Psoas muscle (tissue), 8 donors: ENCODE measurements at places on chromosomes 3 and 15. TPM values are rescaled to one million over a fixed set of nuclear protein-coding genes. Genes with fewer than 3 reads are reported as not detected.

GRCh38 chr3:153591561-153592245, 429.7 kb downstream of the RAP2B start:
- no peaks in the 10 kb centered on the region for H3K27me3 ChIP-seq
- H3K27ac ChIP-seq, result no peak overlapping the region
- no peaks in the 10 kb centered on the region for H3K4me1 ChIP-seq
- H3K36me3 ChIP-seq, result no peaks in the 10 kb centered on the region
- no peak overlapping the region for H3K4me3 ChIP-seq

GRCh38 chr15:26352406-26352805, 420.5 kb downstream of the GABRB3 start:
- no peaks in the 10 kb centered on the region for H3K4me1 ChIP-seq
- no peak overlapping the region for H3K4me3 ChIP-seq
- H3K27me3 ChIP-seq, result no peaks in the 10 kb centered on the region
- H3K27ac ChIP-seq, result no peak overlapping the region

- no peak overlapping the region for H3K27ac ChIP-seq
- H3K36me3 ChIP-seq, result peaks cover 60% of the 10 kb centered on the region
- H3K4me3 ChIP-seq, result no peak overlapping the region
- peaks cover 13% of the 10 kb centered on the region for H3K4me1 ChIP-seq
Observed at GRCh38 chr3:141444586-141445285, 42.1 kb upstream of the RASA2 start.

DNA sequence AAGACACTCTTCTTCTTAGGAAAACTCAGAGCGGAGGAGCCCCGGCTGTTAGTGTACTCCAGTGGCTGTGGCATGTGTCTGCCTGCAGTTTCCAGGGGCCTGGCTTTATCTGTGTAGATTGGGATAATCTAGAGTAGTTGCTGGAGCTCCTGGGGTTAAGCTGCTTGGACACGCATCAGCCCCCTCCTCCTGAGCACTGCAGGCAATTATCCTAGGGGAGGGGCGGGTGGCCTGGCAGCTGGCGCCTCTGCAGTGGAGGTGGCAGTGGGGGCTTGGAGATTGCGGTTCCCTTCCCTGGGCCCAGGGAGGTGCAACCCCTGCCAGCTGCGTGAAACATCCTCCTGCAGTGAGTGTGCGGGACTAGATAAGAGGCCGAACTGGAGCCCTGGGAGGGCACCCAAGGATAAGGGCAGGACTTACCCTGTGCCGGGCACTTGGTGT, 68.2 kb downstream of the EFCAB12 start:
- H3K4me1 ChIP-seq, result no peaks in the 10 kb centered on the region
- H3K36me3 ChIP-seq, result no peaks in the 10 kb centered on the region
- no peak overlapping the region for H3K27ac ChIP-seq
- no peaks in the 10 kb centered on the region for H3K27me3 ChIP-seq
- DNase-seq, result no peak

The MESP2 gene
- not detected for total RNA-seq

DNA sequence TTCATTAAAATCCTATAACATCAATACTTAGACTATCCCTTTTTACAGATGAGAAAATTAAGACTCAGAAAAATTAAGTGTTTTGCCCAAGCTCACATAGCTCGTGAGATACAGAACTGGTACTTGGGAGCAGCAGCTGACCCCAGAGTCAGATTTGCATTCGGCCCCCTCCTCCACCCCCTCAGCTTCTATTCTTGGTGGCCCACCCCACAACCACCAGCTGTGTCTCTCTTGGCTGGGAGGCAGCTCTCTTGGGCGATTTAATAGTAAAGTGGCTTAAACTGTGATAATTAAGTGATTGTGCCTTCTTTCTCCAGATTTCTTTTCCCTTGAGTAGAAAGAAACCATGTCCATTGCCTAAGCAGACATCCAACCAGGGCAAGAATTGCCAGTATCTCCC, 203.6 kb upstream of the PDZRN3 start:
- no peaks in the 10 kb centered on the region for H3K27me3 ChIP-seq
- no peak for DNase-seq
- no peak overlapping the region for H3K4me3 ChIP-seq
- peaks cover 25% of the 10 kb centered on the region for H3K4me1 ChIP-seq
- no peaks in the 10 kb centered on the region for H3K36me3 ChIP-seq
- peak overlapping the region; percentile 70 for H3K27ac ChIP-seq

The ADGRG7 gene
- total RNA-seq, result not detected

- no peak for DNase-seq
- no peak overlapping the region for H3K4me3 ChIP-seq
- no peak overlapping the region for H3K27ac ChIP-seq
- no peaks in the 10 kb centered on the region for H3K4me1 ChIP-seq
Observed at GRCh38 chr15:27885201-27885600, 213.9 kb downstream of the OCA2 start.

GRCh38 chr3:71101626-71102025, 481.9 kb downstream of the FOXP1 start:
- DNase-seq, result no peak
- no peaks in the 10 kb centered on the region for H3K27me3 ChIP-seq
- H3K27ac ChIP-seq, result no peak overlapping the region

- H3K4me1 ChIP-seq, result peaks cover 15% of the 10 kb centered on the region
- peak overlapping the region; percentile 98 for H3K4me3 ChIP-seq
- no peaks in the 10 kb centered on the region for H3K36me3 ChIP-seq
- peak; percentile 57 for DNase-seq
- peak overlapping the region; percentile 84 for H3K27ac ChIP-seq
Observed at GRCh38 chr15:75578173-75578947, 755 bp downstream of the PTPN9 start.

The KNG1 gene
- not detected for total RNA-seq

DNA sequence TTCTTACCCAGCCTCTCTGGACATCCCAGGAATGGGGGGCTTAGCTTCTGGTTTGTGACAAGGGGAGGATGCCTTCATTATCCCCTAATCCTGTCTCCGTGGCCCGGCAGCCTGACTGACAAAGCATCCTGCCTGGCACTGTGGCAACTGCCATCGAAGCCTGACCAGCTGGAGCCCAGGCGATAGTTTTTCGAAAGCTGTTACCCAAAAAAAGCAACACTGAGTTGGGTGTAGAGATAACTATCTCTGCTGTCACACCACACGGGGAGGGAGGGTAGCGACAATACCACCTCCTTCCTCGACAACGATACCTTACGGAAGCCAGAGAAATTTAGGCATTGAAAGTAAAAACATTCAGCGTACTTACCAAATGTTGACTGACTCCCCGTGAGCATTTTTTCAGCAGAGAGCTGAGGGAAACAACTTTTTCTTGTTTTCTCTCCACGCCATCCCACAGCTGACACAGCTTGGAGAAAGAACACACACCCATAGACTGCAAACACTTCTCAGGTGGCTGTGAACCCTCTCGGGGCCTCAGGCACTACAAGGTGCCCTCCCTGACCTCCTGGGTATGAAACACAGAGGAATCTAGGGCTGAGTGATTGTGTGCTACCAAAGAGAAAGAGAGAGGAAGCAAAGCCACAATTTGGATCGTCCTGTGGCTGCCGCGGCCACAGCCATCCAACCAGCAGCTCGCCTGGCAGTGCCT, 361.9 kb upstream of the ICE2 start:
- no peaks in the 10 kb centered on the region for H3K27me3 ChIP-seq
- DNase-seq, result no peak
- no peaks in the 10 kb centered on the region for H3K36me3 ChIP-seq

DNA sequence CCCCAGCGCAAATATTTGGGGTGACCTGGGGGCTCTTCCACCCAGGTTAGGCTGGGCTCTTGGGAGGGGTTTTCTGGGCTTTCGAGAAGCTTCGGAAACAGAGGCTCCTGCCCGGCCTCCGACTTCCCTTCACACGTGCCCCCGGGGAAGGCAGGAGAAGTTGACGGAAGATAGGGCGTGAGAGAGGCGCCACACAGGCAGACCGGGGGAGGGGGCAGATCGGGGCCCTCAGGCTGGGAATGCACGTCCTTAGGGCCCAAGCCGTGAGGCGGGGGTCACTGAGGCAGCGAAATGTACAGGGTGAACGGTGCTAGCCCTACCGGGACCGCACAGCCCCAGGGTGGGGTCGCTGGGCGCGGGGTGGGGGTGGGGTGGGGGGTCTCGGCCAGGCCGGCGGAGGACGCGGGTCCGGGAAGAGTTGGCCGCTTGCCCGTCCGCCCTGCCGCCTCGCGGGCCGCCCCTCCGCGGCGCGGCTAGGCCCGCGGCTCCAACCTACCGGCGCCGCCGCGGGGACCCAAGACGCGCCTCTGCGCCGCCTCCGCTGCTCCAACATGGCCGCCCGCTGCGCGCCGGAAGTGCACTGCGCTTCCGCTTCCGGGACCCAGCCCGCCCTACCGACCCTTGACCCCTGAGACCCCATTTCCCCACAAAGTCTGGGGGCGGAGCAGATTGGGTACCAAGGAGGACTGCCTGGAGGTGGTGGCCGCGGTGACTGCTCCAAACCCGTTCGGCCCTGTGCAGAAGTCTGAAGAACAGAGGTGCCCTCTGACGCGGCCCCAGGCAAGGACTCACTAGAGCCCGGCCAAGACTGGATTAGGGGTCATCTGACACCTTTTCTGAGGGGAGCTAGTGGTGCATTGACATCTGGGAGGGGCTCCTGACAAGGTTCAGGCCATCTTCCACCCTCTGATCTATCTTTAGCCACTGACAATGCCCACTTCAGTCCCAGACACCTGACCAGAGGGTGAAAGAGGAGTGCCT, at the start of gene CCDC71:
TSS of gene CCDC71 (minus strand) at position 561 of the 981 bp plus-strand sequence. CDS start 2,123 bp downstream, outside the sequence.
- peaks cover 5% of the 10 kb centered on the region for H3K36me3 ChIP-seq
- DNase-seq, result peak; percentile 91

- no peak overlapping the region for H3K27ac ChIP-seq
- DNase-seq, result no peak
- peaks cover 56% of the 10 kb centered on the region for H3K4me1 ChIP-seq
- no peak overlapping the region for H3K4me3 ChIP-seq
- no peaks in the 10 kb centered on the region for H3K27me3 ChIP-seq
- H3K36me3 ChIP-seq, result peaks cover 7% of the 10 kb centered on the region
Observed at GRCh38 chr3:23815879-23816278, 10.1 kb downstream of the UBE2E1 start.
